ENCODE measurements at places on chromosomes 12 and 14. TPM values are rescaled to one million over a fixed set of nuclear protein-coding genes. Genes with fewer than 3 reads are reported as not detected.

The SERPINA9 gene
- total RNA-seq, result 1.4 TPM

The RNF212B gene
- total RNA-seq, result not detected

The PTPRO gene
- total RNA-seq, result 0.29 TPM

The RIMKLB gene
- 5.8 TPM for total RNA-seq

The PAX9 gene
- 0.17 TPM for total RNA-seq

The KRT74 gene
- 0.42 TPM for total RNA-seq

The SLC25A47 gene
- not detected for total RNA-seq

The RXYLT1 gene
- total RNA-seq, result 14.2 TPM

The GPR135 gene
- total RNA-seq, result 1.4 TPM

The TEX22 gene
- total RNA-seq, result not detected

The WSCD2 gene
- total RNA-seq, result 0.52 TPM
